Peyer's patch (tissue), 4 donors: ENCODE measurements at places on chromosomes 3 and 15.

- no peak for DNase-seq
Observed at GRCh38 chr3:124579641-124580040, 150.6 kb upstream of the UMPS start.

DNA sequence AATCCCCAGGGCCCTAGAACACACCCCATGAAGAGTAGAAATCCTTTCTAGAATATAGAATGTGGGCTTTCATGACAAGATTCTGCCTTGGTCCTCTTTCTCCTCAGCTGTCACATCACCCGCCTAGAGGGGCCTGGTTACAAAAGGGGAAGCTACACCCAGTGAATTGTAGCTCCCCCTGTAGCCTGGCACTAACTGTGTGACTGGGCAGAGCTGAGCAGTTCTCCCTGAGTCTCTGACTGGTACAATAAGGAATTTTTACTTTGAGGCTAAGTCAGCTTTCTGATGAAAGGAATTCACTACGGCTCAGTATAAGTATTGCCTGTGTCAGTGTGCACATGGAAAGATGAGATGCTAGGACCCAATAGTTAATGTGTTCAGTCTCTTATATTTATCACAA lies 28.7 kb upstream of the ZNF148 start:
- DNase-seq = no peak

DNA sequence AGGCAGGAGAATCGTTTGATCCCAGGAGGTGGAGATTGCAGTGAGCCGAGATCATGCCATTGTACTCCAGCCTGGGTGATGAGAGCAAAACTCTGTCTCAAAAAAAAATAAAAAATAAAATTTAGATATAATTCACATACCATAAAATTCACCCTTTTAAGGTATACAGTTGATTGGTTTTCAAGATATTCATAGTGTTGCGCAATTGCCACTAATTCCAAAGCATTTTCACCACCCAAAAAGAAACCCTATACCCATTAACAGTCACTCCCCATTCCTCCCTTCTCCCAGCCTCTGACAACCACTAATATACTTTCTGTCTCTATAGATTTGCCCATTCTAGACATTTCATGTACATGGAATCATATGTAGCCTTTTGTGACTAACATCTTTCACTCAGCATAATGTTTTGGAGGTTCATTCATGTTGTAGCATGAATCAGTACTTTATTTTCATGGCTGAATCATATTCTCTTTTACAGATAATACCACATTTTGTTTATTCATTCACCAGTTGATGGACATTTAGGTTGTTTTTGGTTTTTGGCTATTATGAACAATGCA lies 116.7 kb downstream of the RASA2 start:
- DNase-seq = no peak

DNA sequence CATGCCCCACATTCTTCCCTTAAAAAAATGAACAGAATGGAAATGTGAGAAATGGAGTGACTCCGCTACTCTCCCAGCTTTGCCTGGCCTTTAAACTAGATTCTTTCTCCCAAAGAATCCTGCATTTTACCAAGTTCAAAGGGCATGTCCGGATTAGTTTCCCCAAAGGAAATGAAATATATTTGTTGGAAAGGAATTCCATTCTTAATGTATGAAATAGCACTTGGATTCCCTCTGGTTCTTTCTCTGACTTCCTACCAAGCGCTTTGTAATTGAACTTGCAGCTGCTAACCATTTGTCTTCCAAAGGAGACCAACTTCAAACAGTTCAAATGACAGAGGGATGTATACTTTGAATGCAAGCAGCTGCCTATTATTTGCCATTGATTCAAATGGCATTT lies 18.9 kb downstream of the MAP2K1 start:
- no peak for DNase-seq

- no peak for DNase-seq
Observed at GRCh38 chr15:99681990-99682389, 51.2 kb downstream of the LYSMD4 start.

GRCh38 chr15:80485370-80486164 lies 81.4 kb downstream of the ARNT2 start:
- DNase-seq = no peak

DNA sequence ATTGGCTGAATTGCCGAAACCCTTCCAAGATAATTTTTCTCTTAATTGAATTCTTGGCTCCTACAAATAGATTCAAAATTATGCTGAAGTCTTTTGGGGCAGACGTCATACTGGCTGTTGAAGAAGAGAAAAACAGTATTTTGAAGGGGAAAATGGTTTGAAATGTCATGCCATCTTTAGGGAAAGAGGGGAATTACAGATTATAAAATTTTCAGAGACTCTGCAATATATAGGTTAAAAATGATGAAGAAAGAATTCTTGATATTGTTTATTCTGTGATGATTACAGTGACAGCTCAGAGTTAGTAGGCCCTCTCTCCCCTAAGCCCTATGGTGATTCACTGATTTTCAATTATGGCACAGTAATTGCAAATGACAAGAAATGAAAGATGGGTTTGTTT lies 86.1 kb downstream of the CGNL1 start:
- no peak for DNase-seq

- DNase-seq = no peak
Observed at GRCh38 chr3:125428216-125428830, 53.2 kb upstream of the ZNF148 start.

DNA sequence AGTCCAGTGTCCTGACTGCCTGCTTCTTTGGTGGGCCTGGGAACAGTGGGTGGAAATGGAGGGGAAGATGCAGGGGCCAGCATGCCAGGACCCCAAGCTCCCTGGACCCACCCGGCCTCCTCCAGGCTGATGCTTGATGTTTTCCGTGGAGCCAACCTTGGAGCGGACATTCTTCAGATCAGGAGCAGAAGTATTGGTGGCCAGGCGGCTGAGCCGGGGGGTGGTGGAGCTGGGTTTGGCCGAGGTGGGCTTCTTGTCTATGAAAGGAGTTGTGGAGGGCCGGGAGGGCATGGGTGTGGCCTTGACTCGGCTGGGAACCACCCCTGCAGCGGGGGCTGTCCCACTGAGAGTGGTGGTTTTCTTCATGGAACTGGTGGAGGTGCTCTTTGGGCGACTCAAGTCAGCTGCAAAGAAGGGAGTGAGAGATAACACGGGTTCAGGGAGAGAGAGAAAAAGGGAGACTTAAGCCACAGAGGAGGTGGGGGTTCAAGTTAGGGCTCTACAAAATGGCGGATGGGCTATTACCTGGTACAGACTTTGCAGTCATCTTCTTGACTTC lies 67.8 kb downstream of the DHX30 start:
- no peak for DNase-seq

DNA sequence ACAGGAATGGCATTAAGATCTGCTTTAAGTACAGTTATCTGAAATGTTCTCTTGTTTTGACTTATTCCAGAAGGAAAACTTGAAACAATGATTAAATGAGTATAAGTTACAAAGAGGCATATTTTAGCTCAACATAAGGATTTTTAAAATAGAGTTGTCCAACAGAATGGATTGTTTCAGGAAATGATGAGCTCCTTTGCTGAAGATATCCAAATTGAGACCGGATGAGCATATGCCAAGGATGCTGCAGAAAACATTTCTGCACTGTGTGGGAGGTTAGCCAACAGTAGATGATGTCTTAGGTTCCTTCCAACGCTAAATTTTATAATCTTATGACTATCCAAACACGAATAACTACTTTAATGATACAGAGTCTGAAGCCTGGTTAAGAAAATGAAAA lies 226.5 kb upstream of the NANOGP8 start:
- DNase-seq = no peak

- DNase-seq = no peak
Observed at GRCh38 chr3:168843481-168843880, 747.8 kb upstream of the GOLIM4 start.

GRCh38 chr15:82146990-82147461 lies 101.2 kb upstream of the MEX3B start:
- DNase-seq = no peak

DNA sequence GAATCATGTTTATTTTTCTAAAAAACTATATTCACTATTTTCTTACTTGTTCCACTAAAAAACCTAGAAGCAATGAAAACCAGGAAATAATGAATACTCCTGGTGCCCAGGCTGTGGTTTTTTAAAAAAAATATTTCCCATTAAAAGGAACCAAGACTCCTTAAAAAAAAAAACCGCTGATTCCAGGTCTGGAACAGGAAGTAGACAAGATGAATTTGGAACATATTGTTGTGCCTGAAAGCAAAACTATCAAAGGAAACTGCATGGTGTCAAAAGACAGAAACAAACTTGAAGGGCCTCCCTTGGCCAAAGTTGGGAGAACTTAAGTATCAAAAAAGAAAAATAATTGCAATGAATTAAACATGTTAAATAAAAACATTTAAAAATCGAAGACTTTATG lies 245.3 kb upstream of the P2RY1 start:
- DNase-seq = no peak

- DNase-seq = no peak
Observed at GRCh38 chr3:187567021-187567420, 103.2 kb downstream of the SST start.

GRCh38 chr3:154616298-154616697 lies 186.3 kb upstream of the GPR149 start:
- DNase-seq = no peak

DNA sequence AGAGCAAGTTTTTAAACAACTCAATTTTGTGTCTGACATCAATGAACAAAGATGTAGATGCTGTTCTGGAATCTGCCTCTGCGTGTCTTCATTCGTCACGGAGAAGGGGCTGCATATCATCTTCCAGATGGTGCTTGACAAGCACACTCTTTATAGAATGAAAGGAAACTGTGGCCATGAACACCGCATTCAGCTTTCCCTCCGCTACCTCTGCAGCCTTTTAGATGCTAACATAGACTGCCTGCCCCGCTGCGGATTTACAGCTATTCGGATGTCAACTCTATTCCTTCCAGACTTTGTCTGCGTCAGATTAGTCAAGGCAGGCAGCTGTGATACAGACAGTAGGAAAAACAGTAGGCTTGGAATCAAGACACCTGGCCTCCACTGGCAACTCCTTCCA lies 232.9 kb downstream of the TJP1 start:
- DNase-seq = no peak

- no peak for DNase-seq
Observed at GRCh38 chr15:53976844-53977392, 1.3 kb upstream of the UNC13C start.

GRCh38 chr3:188993181-188993580 lies 178.6 kb upstream of the TPRG1 start:
- no peak for DNase-seq

DNA sequence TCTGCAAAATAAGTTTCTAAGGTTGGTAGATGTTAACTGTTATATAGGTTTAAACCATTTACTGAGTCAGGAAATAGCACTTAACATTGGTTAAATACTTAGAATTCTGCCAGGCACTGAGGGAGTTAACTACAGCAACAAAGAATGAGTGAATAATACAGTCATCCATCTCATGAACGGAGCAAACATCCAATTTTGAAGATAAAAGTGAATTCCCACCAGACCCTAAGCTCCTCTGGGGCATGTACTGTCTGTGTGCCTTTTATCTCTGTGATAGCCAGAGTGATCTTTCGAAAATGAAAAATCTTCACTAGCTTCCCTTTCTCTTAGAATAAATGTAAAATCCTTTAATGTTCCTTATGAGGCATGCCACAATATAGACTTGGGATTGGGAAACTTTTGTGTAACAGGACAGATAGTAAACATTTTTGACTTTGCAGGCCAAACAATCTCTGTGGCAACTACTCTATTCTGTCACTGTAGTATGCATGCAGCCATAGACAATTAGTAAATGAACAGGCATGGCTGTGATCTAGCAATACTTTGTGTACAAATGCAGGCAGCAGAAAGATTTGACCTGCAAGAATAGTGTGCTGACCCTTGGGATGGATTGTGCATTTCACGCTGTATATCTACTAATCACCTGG lies 294.5 kb upstream of the LMCD1 start:
- no peak for DNase-seq

DNA sequence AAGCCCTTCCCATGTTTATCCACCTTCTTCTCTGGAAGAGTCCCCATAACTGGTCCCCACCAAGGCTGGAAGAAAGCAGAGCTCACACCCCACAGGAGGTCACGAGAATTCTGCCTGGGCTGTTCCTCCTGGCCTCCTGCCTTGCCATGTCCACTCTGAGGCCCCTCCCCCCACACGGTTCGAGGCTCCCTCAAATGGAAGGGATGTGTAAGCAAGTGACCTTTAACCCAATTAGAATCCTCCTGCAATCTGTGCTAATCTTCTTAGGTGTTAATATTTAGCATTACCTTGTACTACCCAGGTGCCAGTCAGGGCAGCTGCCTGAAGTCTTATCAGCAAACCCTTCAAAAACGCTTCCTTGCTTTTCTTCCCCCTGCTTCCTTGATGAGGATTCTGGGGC lies 32.4 kb upstream of the DYNC1LI1 start:
- no peak for DNase-seq

DNA sequence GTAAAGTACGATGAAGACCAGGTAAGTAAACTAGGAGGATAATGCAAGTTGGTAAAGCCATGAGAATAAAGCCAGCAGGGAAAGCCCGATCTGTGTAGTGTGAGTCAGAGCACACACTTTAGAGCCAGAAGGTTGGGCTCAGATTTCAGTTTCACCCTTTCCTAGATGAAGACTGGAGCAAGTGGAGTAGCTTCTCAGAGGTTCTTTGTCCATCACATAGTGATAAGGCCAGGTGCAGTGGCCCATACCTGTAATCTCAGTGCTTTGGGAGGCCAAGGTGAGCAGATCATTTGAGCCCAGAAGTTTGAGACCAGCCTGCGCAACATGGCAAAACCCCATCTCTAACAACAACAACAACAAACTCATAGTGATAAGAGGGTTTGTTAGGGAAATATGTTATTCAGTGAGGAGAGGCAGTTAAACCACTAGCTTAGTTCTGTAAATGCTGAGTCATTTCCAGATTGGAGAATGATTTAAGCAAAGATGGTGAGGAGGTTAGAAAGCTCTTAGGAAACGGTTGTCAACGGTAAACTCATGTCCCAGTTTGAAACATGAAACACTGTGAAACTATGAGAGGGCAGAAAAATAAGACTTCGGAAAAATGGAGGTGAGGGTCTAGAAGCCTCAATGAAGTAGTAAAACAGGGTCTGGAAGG lies 39.0 kb downstream of the IL12A start:
- DNase-seq = no peak

DNA sequence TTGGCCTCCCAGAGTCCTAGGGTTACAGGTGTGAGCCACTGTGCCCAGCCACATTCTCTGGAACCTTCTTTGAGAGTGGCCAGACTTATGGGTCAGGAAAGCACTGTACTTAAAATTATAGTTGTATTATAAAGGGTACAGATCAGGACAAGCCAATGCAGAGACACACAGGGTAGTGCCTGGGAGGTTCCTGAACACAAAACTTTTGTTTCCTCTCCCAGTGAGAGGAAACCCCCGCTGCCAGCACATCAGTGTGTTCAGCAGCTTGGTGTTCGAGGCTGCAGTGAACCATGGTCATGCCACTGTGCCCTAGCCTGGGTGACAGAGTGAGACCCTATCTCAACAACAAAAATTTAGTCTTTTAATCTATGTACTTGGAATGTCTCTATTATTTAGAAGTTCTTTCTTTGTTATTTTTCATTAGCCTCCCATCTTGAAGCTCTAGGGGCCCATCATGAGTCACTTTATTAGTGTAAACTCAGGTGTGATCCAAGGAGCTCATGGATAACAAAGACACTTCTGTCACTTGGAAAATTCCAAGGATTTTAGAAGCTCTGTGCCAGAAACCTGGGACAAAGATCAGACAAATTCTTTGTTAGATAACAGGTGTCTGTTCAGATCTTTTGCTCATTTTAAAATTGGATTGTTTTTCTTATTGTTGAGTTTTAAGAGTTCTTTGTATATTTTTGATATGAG lies 7.8 kb downstream of the BLOC1S6 start:
- DNase-seq = no peak

GRCh38 chr3:171783086-171783485 lies 27.2 kb downstream of the PLD1 start:
- DNase-seq = no peak
